ENCODE measurements at places on chromosomes 1 and 21.

GRCh38 chr1:161159913-161160243 is 578 bp downstream of the USP21 start:
- DNase-seq = no peak

DNA sequence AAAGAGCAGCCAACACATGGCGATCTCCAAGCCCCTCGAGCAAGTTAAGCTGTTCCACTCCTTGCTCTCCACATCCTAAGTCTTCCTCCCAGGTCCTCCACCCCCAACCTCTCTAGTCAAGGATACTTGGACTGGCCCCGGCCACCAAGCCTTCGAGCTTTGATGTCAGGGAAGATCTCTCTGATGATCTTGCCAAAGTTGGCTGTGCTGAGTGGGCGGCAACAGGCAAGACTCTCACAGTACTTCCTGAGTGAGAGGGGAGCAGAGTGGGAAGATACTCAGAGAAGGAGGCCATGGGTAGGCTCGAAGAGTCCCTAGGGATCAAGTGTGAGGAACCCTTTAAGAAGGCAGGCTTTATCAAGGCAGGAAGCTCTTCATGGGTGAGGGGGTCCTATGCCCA is 2.8 kb downstream of the RFX5 start:
- peak; percentile 28 for DNase-seq

DNA sequence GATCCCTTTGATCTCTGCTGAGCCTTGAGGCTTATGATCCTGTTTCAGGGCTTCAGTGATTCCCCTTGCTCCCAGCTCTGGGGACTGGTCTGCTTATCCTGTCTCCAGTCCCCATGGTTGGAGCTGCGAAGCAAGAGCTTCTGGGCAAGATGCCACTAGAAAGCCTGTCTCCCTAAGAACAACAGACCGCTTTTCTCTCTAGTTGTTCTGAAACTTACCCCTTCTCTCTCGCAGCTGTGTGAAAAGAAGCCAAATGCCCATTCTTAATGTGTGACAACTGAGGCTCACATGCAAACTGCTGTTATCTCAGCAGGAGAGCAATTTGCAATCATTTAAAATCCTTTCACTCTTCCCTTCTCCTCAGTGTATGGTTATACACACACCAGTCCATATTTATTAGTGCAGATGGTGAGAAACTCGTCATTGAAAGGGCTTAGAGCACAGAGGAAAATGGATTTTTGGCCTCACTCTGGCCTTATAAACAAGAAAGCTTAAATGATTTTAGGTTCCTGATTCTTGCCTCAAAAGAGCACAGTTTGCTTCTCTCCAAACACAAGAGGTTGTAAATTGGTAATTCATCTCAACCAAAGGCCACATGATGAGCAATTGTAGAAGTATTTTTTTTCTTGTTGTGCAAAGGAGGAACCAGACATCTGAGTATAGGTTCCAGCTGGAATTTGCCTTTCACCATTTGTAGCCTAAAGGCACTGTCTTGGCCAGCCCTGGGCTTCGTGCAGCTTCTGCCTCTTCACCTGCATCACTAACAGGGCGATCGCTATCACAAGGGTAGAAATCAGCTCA is 179.2 kb upstream of the LMO4 start:
- peak; percentile 35 for DNase-seq

GRCh38 chr1:11789126-11790067 is 16.4 kb downstream of the MTHFR start:
- DNase-seq = no peak
